ENCODE measurements at places on chromosomes 6 and 20. TPM values are rescaled to one million over a fixed set of nuclear protein-coding genes. Genes with fewer than 3 reads are reported as not detected.

CCM2L gene
- 7.3 TPM for total RNA-seq

C6orf58 gene
- total RNA-seq = not detected

RFX6 gene
- total RNA-seq = not detected

ENPP5 gene
- total RNA-seq = 7.1 TPM

LRRC73 gene
- total RNA-seq = not detected

GSTA1 gene
- 0.39 TPM for total RNA-seq
